ENCODE measurements at places on chromosomes 2 and 18. TPM values are rescaled to one million over a fixed set of nuclear protein-coding genes. Genes with fewer than 3 reads are reported as not detected.

Gene CYRIA
- total RNA-seq, result 9.3 TPM

Gene STAMBP
- total RNA-seq, result 40.7 TPM

Gene ALPG
- not detected for total RNA-seq

Gene LDAH
- 45.2 TPM for total RNA-seq

Data from camera-type eye (tissue), 1 donor.